ENCODE measurements at places on chromosomes 2 and 18. TPM values are rescaled to one million over a fixed set of nuclear protein-coding genes. Genes with fewer than 3 reads are reported as not detected.

The MOB1A gene
- 48.3 TPM for polyA plus RNA-seq

The GPR39 gene
- polyA plus RNA-seq, result 0.26 TPM

The STPG4 gene
- polyA plus RNA-seq, result 0.14 TPM

The ARID5A gene
- polyA plus RNA-seq, result not detected

The GKN1 gene
- polyA plus RNA-seq, result not detected

The NYAP2 gene
- 0.35 TPM for polyA plus RNA-seq

The TRPM8 gene
- polyA plus RNA-seq, result not detected

The WDFY1 gene
- 34.3 TPM for polyA plus RNA-seq

The TUBA3E gene
- not detected for polyA plus RNA-seq

The PRSS56 gene
- polyA plus RNA-seq, result 1.0 TPM

The DOK6 gene
- polyA plus RNA-seq, result 2.7 TPM

The KCNG3 gene
- not detected for polyA plus RNA-seq

The PCARE gene
- not detected for polyA plus RNA-seq

The TMEM200C gene
- polyA plus RNA-seq, result 0.62 TPM

The COL3A1 gene
- 7,336 TPM for polyA plus RNA-seq

The MGAT5 gene
- polyA plus RNA-seq, result 20.6 TPM

The TXNDC2 gene
- 0.09 TPM for polyA plus RNA-seq

The LHCGR gene
- polyA plus RNA-seq, result 0.23 TPM

The KCNJ3 gene
- 1.7 TPM for polyA plus RNA-seq

The B3GNT7 gene
- not detected for polyA plus RNA-seq

The SPATA3 gene
- not detected for polyA plus RNA-seq

The AFF3 gene
- 3.3 TPM for polyA plus RNA-seq

The UGT1A9 gene
- polyA plus RNA-seq, result not detected

All from muscle of arm (tissue), 14 donors.